Renal cortex interstitium (tissue), 15 donors: ENCODE measurements at places on chromosomes 11 and 22.
A peak's percentile ranks its signal among the peaks of the same experiment; 100 is the strongest.

DNA sequence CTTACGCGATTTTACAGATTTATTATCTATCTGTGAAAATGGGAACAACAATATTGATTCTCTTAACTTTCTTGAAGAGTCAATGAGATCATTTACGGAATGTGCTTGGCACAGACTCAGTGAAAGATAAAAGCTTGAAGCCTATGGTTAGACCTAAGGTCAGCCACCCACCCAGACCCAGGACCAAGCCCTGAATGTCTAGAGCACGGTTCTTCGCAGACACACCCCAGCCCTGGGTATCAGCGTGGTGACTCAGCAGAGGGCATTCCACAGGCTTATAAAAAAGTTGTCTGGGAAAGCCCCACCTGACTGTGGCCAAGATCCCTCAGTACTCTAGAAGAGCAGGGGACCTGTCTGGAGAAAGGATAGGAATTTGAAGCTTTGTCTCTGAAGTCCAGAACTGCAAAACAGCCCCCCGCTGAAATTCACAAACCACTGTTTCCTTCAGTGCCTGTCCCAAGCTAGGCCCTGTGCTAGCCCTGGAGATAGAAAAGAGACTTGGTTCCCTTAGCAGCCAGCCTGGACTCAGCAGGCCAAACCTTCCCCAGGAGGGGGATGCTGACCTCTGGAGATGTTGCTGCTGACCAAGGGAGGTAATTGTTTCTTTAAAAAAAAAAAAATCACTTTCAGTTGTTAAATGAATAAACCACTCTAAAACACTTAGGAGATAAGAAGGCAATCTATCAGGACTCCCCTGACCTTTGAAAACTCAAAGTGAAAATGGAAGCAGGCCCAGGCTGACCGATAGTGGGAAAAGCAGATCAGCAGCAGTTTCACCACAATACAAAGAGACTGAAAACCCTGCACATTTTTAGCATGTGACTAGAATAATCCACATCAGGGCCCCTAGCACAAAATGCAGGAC, 114.0 kb downstream of the ABTB2 start:
- DNase-seq, result no peak

GRCh38 chr11:13875643-13876042, 86.9 kb upstream of the SPON1 start:
- DNase-seq, result no peak

DNA sequence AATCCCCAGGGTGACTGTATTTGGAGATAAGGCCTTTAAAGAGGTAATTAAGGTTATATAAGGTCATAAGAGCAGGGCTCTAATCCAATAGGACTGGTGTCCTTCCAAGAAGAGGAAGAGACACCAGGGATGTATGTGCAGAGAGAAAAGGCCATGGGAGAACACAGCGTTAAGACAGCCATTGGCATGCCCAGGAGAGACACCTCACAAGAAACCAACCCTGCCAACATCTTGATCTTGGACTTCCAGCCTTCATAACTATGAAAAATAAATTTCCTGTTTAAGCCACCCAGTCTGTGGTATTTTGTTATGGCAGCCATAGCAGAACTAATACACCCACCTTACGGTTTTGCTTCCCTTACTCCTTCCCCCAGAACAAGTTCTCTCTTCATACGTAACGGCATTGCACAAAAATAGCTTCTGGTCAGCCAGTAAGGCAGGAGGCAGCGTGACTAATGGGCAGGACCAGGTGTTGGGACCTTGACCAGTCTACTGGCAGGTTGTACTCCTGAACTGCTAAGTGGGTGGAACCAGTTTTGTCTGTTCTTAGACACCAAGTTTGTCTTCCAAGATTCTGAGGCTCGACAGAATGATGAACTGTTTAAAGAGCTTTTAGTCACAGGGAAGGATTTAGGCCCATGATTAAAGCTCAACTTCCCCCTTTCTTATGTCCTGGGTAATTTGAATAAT, 31.9 kb upstream of the UPB1 start:
- DNase-seq, result no peak

GRCh38 chr11:65947133-65947532, 1.9 kb downstream of the TSGA10IP start:
- no peak for DNase-seq

- DNase-seq, result peak; percentile 55
These were observed 174.1 kb downstream of the TTC28 start for GRCh38 chr22:28505416-28506149.

DNA sequence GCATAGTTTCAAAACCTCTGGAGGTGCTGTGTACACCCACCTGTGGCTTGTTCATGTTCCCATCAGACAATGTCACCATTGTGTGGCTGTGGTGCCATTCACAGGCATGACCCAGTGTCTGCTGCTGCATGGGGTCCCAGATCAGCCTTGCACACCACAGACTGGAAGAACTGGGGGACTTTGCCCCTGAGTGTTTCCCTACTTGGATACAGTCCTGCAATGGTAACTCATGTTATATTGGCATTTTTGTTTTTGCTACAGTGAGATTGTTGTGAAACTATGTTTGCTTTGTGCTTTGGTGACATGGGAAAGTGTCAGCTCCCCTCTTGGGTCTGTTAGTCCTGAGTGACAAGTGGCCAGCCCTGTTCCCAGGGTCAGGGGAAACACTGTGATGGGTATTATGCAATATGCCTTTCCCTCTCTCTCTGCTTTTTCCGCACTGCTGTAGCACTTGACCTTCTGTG, 108.8 kb downstream of the NAV2 start:
- no peak for DNase-seq

- no peak for DNase-seq
These were observed 689 bp downstream of the B3GAT3 start for GRCh38 chr11:62621027-62621566.

DNA sequence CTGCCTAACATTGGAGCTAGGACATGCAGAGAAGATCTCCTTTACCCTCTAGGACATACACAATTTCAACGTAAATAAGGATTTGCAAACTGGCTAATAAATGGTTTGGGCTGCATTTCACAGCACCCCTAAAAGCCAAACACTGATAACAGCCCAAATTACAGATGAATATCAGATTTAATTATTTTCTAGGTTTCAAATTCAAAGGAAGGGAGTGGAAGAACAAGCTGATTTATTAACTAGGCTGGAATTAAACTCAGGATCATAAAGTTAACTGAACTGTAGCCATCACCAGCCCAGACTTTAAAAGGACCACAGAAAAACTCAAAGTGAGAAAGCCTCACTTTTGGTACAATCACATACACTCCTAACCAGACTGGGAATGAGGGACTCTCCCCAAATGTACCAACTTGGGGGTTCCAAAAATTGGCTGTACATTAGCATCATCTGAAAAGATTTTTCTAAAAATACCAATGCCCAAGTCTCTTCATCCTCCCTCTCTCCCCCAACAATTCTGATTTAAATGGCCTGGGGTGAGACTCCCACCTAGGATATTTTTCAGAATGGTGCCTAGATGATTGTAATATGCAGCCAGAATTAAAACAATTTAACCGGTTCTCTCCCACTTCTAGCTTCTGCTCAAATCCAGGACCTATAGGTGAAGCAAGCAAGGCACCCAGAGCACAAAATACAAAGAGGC, 43.5 kb downstream of the SYTL2 start:
- DNase-seq, result peak; percentile 69

DNA sequence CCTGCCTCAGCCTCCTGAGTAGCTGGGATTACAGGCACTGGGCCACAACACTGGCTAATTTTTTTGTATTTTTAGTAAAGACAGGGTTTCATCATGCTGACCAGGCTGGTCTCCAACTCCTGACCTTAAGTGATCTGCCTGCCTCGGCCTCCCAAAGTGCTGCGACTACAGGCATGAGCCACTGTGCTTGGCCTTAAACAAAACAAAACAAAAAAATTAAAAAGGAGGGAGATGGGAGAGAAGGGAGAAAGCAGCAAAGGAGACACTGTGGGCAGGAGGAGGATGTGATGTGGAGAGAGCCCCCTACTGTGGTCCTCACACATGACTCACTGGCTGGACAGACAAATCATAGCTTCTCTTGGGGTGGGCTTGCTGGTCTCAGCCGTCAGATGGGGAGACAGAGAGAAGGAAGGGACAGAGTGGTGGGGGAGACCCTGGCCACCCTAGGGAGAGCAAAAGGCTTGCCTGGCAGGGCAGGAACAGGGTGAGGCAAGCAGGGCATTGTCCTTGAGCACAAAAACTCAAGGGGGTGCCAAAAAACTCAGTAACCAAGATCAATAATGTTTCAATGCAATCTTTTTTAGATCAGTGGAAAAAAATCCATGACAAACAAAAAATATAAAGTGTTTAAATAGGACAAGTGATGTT, 31.6 kb downstream of the TPST2 start:
- DNase-seq, result no peak

DNA sequence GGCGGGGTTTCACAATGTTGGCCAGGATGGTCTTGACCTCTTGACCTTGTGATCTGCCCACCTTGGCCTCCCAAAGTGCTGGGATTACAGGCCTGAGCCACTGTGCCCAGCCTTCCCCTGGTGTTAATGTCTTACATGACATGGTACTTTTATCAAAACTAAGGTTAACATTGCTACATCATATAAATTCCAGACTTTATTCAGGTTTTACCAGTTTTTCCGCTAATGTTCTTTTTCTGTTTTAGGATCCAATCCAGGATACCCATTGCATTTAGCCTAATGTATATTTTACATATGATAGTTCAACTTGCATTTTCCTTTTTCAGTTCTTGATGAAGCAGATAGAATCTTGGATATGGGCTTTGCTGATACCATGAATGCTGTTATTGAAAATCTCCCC, 14.2 kb downstream of the DDX10 start:
- DNase-seq, result no peak
